ENCODE measurements at places on chromosomes 5 and 9. TPM values are rescaled to one million over a fixed set of nuclear protein-coding genes. Genes with fewer than 3 reads are reported as not detected.

Gene ADGRV1
- 2.5 TPM for polyA plus RNA-seq

Gene HSD17B3
- not detected for polyA plus RNA-seq

Gene PCDHB7
- polyA plus RNA-seq = 3.2 TPM

Gene MED7
- 12.6 TPM for polyA plus RNA-seq

Gene UGT3A1
- polyA plus RNA-seq = 24.6 TPM

Gene FOXI1
- not detected for polyA plus RNA-seq

Gene CD74
- 104 TPM for polyA plus RNA-seq

Gene APBB3
- polyA plus RNA-seq = 15.9 TPM

Gene PLAC8L1
- polyA plus RNA-seq = 1.3 TPM

Gene ACSL6
- polyA plus RNA-seq = 0.31 TPM

- no peak for DNase-seq
- no peaks in the 10 kb centered on the region for H3K27me3 ChIP-seq
- H3K27ac ChIP-seq = no peak overlapping the region
- no peak overlapping the region for H3K4me3 ChIP-seq
- no peaks in the 10 kb centered on the region for H3K36me3 ChIP-seq
- H3K4me1 ChIP-seq = peaks cover 28% of the 10 kb centered on the region
Measured at GRCh38 chr5:10596886-10597451, 33.1 kb downstream of the ANKRD33B start.

GRCh38 chr9:2740616-2741015, 23.3 kb downstream of the KCNV2 start:
- no peak for DNase-seq
- H3K27me3 ChIP-seq = no peaks in the 10 kb centered on the region
- peaks cover 3% of the 10 kb centered on the region for H3K36me3 ChIP-seq
- no peak overlapping the region for H3K4me3 ChIP-seq
- H3K4me1 ChIP-seq = no peaks in the 10 kb centered on the region
- H3K27ac ChIP-seq = no peak overlapping the region

DNA sequence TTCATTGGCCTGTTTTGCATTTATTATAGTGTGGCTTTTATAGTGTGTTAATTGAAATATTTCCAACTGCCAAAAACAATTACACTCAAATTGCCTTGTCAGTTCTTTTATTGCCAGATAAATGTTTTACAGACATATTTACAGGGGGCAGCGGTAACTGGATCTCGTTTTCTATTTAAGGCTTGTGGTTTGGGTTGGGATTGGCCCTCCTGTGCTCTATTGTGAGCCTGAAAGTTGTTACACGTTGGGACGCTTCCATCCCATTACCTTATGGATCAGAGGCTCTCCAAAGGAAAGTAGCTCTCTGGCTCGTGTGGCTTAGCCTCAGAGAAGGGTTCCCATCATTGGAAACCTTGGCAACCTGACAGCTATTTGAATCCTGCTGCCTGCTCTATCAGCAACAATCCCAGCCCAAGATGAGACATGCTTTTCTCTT, 20.8 kb downstream of the DNAI1 start:
- no peak overlapping the region for H3K4me3 ChIP-seq
- no peak for DNase-seq
- H3K27me3 ChIP-seq = peaks cover 5% of the 10 kb centered on the region
- H3K27ac ChIP-seq = no peak overlapping the region

- H3K4me1 ChIP-seq = peaks cover 2% of the 10 kb centered on the region
- no peaks in the 10 kb centered on the region for H3K27me3 ChIP-seq
- H3K36me3 ChIP-seq = peaks cover 4% of the 10 kb centered on the region
- H3K27ac ChIP-seq = peak overlapping the region; percentile 44
- peak; percentile 84 for DNase-seq
Measured at GRCh38 chr5:173016598-173017046, 33.1 kb downstream of the ATP6V0E1 start.

GRCh38 chr5:58827463-58827862, 244.6 kb downstream of the RAB3C start:
- peak; percentile 89 for DNase-seq
- no peaks in the 10 kb centered on the region for H3K4me1 ChIP-seq
- H3K4me3 ChIP-seq = no peak overlapping the region
- H3K36me3 ChIP-seq = no peaks in the 10 kb centered on the region
- H3K27me3 ChIP-seq = no peaks in the 10 kb centered on the region

- no peaks in the 10 kb centered on the region for H3K4me1 ChIP-seq
- no peak overlapping the region for H3K4me3 ChIP-seq
- no peak overlapping the region for H3K27ac ChIP-seq
- peak; percentile 60 for DNase-seq
Measured at GRCh38 chr9:133777068-133777791, 39.1 kb upstream of the SARDH start.

- H3K4me1 ChIP-seq = peaks cover 2% of the 10 kb centered on the region
- peak; percentile 61 for DNase-seq
- H3K27ac ChIP-seq = no peak overlapping the region
- no peaks in the 10 kb centered on the region for H3K27me3 ChIP-seq
- peaks cover 5% of the 10 kb centered on the region for H3K36me3 ChIP-seq
- H3K4me3 ChIP-seq = no peak overlapping the region
Measured at GRCh38 chr9:115042781-115043509, 75.0 kb downstream of the TNC start.

DNA sequence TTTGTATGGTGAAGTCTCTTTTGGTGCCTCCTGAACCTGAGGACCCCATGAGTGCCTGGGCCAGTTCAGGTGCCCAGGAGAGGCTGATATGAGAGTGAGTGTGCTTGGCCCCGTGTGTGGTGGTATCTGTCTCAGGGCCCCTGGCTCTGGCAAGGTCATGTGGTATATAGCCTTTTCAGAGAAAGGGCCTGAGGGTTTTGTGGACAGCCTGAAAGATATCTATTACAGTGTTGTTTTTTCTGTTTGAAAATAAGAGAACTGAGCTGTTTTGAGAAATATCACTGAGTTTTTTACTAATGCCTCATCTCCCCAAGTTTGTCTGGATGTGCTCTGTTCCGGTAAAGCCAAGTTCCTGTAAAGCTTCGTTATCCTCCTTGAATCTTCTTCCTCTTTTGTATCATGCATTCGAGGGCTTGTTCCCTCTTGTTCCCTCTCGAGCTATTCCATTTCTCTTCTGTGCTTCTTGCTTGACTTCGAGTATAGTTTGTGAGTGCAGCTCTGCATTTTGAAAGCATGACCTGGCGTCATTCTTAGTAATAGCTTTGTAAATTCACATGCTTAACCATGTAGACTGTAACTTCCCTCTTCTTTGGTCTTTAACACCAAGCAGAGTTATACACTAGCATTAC, 122.3 kb downstream of the MAST4 start:
- no peak overlapping the region for H3K27ac ChIP-seq
- no peaks in the 10 kb centered on the region for H3K36me3 ChIP-seq
- no peak for DNase-seq
- no peak overlapping the region for H3K4me3 ChIP-seq
- H3K4me1 ChIP-seq = no peaks in the 10 kb centered on the region
- H3K27me3 ChIP-seq = no peaks in the 10 kb centered on the region

- no peak overlapping the region for H3K27ac ChIP-seq
- H3K27me3 ChIP-seq = no peaks in the 10 kb centered on the region
- no peak overlapping the region for H3K4me3 ChIP-seq
Measured at GRCh38 chr5:153619771-153620170, 129.3 kb downstream of the GRIA1 start.

DNA sequence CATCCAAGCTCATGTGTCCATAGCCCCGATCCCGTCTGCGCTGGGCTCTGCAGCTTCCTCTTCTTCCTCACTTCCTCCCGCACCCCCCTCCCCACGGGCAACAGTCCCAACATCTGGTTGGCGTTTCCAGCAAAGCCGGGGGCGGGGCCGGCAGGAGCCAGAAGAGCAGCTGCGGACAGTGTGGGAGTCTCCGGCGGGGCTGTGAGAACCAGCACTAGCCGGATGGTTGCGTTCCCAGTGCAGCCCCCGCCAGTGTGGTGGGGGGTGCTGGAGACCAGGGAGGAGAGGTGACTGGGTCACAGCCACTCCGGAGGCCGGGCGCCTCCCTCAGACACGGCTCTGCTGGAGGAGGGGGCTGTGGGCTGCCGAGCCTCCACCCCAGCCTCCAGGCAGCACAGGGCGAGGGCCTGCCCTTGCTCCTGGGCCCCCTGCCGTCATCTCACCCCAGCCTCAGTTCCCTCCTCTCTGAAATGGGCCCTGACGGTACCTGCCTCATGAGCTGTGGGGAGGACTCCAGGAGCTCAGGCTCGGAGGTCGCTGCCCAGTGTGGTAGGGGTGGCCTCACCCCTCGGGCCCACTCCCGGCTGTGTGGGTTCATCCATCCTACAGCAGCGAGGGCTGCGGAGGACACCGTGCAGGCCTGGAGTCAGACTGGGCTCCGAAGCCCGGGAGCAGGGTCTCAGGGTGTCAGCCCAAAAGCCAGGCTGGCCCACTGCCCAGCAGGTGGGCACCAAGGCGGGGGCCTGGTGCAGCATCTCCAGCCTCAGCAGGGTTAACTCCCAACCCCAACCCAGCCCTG, 41.5 kb upstream of the NOTCH1 start:
- H3K4me1 ChIP-seq = peaks cover 80% of the 10 kb centered on the region
- H3K27me3 ChIP-seq = peaks cover 3% of the 10 kb centered on the region
- H3K4me3 ChIP-seq = no peak overlapping the region
- no peaks in the 10 kb centered on the region for H3K36me3 ChIP-seq

DNA sequence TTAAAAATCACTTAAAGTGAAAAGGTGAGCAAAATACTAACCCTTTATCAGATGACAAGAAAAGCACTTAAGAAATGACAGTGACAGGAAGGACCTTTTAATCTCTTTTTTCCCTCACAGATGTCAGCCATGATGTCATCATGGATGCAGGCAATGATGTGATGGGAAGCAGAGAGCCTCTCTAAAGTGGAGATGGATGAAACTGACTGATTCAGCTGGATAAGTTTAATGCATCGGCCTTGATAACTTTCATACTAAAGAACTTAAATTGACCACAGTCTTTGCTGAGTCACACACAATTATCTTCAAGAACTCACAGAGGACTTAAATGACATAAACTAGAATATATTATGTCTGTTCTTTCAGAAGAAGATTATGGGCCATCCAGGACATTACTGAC, 153.2 kb upstream of the FGF10 start:
- DNase-seq = no peak
- H3K4me3 ChIP-seq = no peak overlapping the region
- H3K36me3 ChIP-seq = no peaks in the 10 kb centered on the region
- H3K27me3 ChIP-seq = no peaks in the 10 kb centered on the region
- peaks cover 5% of the 10 kb centered on the region for H3K4me1 ChIP-seq

DNA sequence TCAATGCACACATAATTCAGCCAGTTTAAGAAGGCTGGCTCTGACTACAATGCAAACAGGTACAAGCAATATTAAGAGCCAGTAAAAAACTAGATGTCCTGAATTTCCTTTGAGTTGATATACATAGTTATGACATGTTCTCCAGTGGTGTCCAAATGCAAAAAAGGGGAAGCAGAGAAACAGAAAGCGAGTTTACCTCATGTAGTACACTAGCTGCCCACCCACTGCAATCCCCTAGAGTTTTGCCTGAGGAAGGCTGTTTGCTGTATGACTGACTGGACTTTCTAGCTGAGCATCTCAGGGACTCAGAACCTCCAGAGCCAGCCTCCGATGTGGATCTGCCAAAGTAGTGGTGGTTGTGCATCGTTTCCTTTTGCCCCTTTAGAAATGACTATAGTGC, 44.8 kb upstream of the SLC1A3 start:
- H3K4me1 ChIP-seq = no peaks in the 10 kb centered on the region
- H3K27me3 ChIP-seq = no peaks in the 10 kb centered on the region
- H3K4me3 ChIP-seq = no peak overlapping the region
- no peaks in the 10 kb centered on the region for H3K36me3 ChIP-seq
- no peak overlapping the region for H3K27ac ChIP-seq
- no peak for DNase-seq

- no peaks in the 10 kb centered on the region for H3K36me3 ChIP-seq
- no peak for DNase-seq
- H3K27me3 ChIP-seq = no peaks in the 10 kb centered on the region
Measured at GRCh38 chr5:22496666-22497065, 356.5 kb downstream of the CDH12 start.

GRCh38 chr5:16568875-16569580, 47.8 kb downstream of the RETREG1 start:
- DNase-seq = no peak
- no peaks in the 10 kb centered on the region for H3K27me3 ChIP-seq
- no peak overlapping the region for H3K27ac ChIP-seq
- no peaks in the 10 kb centered on the region for H3K36me3 ChIP-seq
- no peak overlapping the region for H3K4me3 ChIP-seq

- DNase-seq = no peak
- H3K27me3 ChIP-seq = no peaks in the 10 kb centered on the region
- no peak overlapping the region for H3K27ac ChIP-seq
Measured at GRCh38 chr5:17365811-17366138, 132.3 kb upstream of the TAF11L2 start.

GRCh38 chr5:81132381-81132780, 100.7 kb upstream of the CKMT2 start:
- H3K36me3 ChIP-seq = no peaks in the 10 kb centered on the region
- no peak overlapping the region for H3K4me3 ChIP-seq
- DNase-seq = no peak
- H3K27ac ChIP-seq = no peak overlapping the region

DNA sequence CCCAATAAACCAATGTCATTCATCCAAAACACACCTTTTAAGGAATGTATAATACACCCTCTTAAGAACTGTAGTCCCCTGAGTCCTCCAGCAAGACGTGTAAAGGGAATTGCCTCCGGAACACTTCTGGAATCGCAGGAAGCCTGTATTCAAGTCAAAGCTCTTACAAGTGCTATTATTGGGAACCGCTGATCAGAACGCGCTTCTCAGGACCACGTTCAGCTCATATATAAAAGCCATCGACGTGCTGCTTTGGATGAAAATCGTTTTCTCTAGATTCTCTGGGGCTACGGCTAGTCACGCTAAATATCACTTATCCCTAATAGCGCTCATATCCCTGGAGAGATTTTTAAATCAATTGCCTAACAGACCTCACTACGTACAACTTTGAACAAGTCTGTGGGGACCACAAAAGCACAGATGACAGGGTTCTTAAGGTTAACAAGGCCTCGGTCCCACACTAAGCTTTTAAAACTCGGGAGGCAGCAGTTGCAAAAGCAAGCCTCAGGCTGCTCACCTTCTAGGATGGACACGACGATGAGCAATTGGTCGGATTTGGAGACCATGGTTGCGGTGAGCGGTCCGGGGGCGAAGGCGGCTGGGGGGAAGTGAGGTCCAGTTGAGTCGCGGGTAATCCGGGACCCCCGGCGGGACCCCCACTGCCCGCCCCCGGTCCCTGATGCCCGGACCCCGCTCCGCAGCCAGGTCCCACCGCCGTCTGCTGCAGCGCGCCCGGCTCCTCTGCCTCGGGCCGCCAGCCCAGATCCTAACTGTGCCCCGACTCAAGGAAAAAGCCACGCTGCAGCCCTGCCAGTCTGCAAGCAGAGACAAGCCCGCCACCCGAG, 548 bp downstream of the CEP120 start:
- H3K4me1 ChIP-seq = peaks cover 7% of the 10 kb centered on the region
- H3K27ac ChIP-seq = peak overlapping the region; percentile 83
- no peaks in the 10 kb centered on the region for H3K36me3 ChIP-seq
- H3K4me3 ChIP-seq = peak overlapping the region; percentile 85
- peak; percentile 60 for DNase-seq

- no peaks in the 10 kb centered on the region for H3K36me3 ChIP-seq
- peak overlapping the region; percentile 77 for H3K4me3 ChIP-seq
- peaks cover 9% of the 10 kb centered on the region for H3K27me3 ChIP-seq
Measured at GRCh38 chr9:111036429-111036789, 1.9 kb downstream of the LPAR1 start.

GRCh38 chr5:17230191-17230590, 12.8 kb downstream of the BASP1 start:
- no peak overlapping the region for H3K4me3 ChIP-seq
- H3K27me3 ChIP-seq = no peaks in the 10 kb centered on the region
- no peaks in the 10 kb centered on the region for H3K36me3 ChIP-seq
- H3K27ac ChIP-seq = no peak overlapping the region
- peaks cover 6% of the 10 kb centered on the region for H3K4me1 ChIP-seq

GRCh38 chr5:139543423-139543991, 17.6 kb upstream of the UBE2D2 start:
- no peak overlapping the region for H3K27ac ChIP-seq
- DNase-seq = peak; percentile 53
- H3K4me1 ChIP-seq = peaks cover 4% of the 10 kb centered on the region
